ENCODE measurements at places on chromosomes 5 and 9.

GRCh38 chr5:128920345-128921215 is 44.7 kb upstream of the SLC27A6 start:
- no peak for DNase-seq

DNA sequence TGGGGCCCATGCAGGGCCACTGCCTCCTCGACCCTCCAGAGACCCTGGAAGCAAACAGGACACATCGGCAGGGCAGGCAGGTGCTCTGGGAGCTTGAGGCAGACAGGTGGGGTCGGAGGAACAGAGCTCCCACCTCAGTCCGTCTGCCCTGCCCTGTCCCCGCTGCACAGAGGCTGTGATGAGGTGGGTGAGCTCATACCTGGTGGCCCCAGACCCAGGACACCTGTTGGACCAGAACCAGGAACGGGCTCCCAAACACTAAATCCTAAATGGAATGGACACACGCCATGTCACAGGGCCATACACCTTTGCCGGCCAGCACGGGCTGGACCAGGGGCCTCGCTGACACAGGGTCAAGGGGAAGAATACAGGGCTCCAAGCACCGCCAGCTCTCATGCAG is 5.5 kb downstream of the SOHLH1 start:
- no peak for DNase-seq

GRCh38 chr9:111058166-111058565 is 19.9 kb upstream of the LPAR1 start:
- no peak for DNase-seq

- no peak for DNase-seq
These were observed 764.5 kb downstream of the EFNA5 start for GRCh38 chr5:106906199-106906598.

DNA sequence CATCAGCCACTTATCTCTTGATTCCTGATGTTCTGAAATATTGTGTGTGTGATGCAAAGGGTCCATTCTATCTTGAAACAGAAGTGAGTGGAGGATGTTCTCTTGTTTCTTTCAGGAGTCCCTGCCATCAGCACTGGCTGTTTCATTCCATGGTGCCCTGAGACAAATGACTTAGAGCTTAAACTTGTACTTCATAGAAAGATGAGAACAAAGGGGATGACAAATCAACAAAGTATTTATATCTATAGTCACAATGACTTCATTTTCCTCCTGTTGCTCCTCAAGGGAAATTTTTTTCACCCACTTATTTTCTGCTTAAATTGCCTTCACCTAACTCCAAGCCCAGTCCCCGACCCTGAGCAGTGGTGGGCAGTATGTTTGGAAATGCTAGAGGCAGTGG is 171.6 kb downstream of the TARS1 start:
- no peak for DNase-seq

DNA sequence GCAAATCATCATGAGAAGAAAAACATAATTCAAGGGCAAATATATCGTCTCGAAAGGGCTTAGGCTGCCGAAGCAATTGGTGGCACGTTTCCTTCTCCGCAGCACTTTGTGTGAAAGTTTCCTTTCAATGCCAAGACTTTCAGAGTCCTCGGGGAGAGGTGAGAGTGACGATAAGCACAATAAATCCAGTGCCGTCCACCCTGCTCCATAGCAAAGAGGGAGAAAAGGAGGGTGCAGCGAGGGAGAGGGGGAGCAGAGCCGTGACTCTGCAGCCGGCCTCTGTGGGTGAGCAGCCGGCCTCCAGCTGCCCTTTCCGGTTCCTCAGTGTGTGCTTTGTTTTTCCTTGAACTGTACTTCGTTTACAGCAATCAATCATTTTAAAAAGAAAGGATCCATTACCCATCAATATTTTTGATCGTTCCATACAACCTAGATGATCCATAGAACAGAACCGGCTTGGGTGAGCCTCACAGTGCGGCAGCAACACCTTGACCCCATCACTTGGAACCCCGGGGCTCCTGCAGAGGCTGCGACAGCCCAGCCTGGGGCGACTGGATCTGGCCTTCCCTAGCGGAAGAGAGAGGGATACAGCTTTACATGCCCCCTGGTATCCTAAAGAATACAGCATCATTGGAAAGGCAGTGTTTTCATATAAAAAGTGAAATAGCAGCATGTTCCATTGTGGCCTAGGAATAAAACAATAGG is 247.0 kb upstream of the IRX4 start:
- no peak for DNase-seq

- no peak for DNase-seq
These were observed 310.0 kb upstream of the IRX1 start for GRCh38 chr5:3285621-3286020.

- DNase-seq, result no peak
These were observed 291.6 kb upstream of the SMARCA2 start for GRCh38 chr9:1723522-1724015.

DNA sequence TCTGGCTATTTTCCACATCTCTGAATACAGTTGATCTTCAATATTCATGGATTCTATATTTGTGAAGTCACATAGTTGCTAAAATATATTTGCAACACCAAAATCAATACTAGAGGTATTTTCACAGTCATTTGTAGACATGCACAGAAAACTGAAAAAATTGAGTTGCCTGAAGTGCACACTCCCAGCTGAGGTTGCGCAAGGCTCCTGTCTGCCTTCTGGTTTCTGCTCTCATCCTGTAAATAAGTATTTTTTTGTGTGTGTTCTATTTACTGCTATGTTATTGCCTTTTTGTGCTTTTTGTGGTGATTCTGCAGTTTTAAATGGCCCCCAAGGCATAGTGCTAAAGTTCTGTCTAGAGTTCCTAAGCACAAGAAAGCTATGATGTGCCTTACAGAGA is 371.1 kb upstream of the GRAMD2B start:
- peak; percentile 8 for DNase-seq
